ENCODE measurements at places on chromosomes 2 and 18. TPM values are rescaled to one million over a fixed set of nuclear protein-coding genes. Genes with fewer than 3 reads are reported as not detected.

DNA sequence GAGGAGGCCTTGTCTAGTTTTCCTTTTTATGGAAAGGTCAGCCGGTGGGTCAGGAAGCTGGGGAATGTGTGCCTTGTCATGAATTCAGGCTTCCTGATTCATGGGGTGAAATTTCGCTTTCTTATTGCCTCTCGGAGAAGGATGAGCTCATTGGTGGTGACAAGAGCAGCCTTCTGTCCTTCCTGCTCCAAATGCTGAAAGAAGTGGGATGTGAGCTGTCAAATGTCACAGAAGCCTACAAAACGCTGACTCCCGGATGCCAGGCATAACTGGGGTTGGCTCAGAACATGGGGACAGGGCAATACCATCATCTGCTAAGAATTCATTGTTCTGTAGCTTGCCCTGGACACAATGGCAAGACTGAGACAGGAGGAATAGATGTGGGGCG is 55.8 kb upstream of the FAM136A start:
- no peak for DNase-seq

- DNase-seq: no peak
Measured at GRCh38 chr2:175690113-175690837, 311.8 kb downstream of the LNPK start.

DNA sequence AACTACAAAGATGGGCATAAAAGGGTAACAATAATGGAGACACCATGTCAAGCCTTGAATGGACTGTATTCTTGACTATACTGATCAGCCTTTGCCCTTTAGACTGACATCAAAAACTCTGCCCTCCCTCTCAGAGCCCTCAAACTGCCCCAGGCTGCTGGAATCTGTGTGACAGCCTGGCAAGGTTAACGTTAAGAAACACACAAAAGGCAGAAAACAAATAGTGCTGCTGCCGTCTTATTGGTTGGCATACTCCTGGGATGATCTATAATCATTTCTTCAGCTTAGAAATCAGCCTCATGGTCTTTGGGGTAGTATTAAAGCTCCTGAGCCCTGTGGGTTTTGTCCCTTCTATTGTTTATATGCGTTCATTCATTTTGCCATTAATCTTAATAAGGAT is 338.0 kb downstream of the DCC start:
- DNase-seq: no peak

Gene ITGB6
- total RNA-seq: not detected

Data from activated CD4-positive, alpha-beta memory T cell treated with anti-CD3 and anti-CD28 coated beads for 36 hours (primary cell).